ENCODE measurements at places on chromosomes 1 and 21. TPM values are rescaled to one million over a fixed set of nuclear protein-coding genes. Genes with fewer than 3 reads are reported as not detected.
A peak's percentile ranks its signal among the peaks of the same experiment; 100 is the strongest.

Gene CCDC185
- total RNA-seq: not detected

Gene ADGRB2
- total RNA-seq: not detected

Gene TDRD10
- total RNA-seq: not detected

Gene GPR3
- 0.64 TPM for total RNA-seq

Gene RNU1-1
- 1,591 TPM for total RNA-seq

DNA sequence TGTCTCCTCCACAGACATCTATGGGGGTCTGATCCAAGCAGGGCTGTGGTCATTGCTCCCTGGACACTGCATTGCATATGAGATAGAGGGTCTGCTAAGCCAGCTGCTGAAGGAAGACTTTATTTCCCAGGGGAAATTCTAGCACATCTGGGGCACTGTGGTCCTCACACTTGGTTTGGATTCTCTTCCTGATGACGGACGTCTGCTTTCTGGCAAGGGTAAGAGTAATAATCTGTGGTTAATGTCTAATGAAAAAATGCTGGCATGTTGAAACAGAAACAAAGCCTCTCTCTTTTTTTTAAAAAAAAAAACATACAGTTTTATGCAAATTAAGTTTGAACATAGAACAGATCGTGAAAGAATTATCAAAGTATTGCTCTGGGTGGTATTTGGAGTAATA is 553.9 kb downstream of the DPYD start:
- H3K27me3 ChIP-seq: no peaks in the 10 kb centered on the region
- peaks cover 7% of the 10 kb centered on the region for H3K36me3 ChIP-seq
- no peak for DNase-seq
- no peaks in the 10 kb centered on the region for H3K4me1 ChIP-seq
- H3K27ac ChIP-seq: no peak overlapping the region

GRCh38 chr1:115771094-115771846 is 2.8 kb upstream of the CASQ2 start:
- no peaks in the 10 kb centered on the region for H3K36me3 ChIP-seq
- no peak overlapping the region for H3K27ac ChIP-seq
- no peak overlapping the region for H3K4me3 ChIP-seq
- H3K4me1 ChIP-seq: no peaks in the 10 kb centered on the region
- H3K27me3 ChIP-seq: peaks cover 6% of the 10 kb centered on the region

- H3K4me3 ChIP-seq: no peak overlapping the region
- no peaks in the 10 kb centered on the region for H3K36me3 ChIP-seq
- H3K27ac ChIP-seq: no peak overlapping the region
- no peaks in the 10 kb centered on the region for H3K27me3 ChIP-seq
- H3K4me1 ChIP-seq: no peaks in the 10 kb centered on the region
These were observed 125.4 kb downstream of the TBX15 start for GRCh38 chr1:118862755-118863154.

DNA sequence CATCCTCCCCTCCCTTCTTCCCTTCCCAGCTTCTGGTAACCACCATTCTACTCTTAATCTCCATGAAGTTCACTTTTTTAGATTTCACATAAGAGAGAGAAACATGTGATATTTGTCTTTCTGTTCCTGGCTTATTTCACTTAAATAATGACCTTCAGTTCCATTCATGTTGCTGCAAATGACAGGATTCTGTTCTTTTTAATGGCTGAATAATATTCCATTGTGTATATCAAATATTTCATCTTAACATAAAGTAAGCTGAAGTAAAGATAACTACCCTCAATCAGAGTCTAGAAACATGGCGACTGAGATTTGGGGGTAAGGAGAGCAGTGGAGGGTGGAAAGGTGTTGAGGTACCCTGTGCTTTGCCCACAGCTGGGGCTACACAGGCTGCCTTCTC is 68.9 kb downstream of the RHOU start:
- peaks cover 26% of the 10 kb centered on the region for H3K4me1 ChIP-seq
- peak overlapping the region; percentile 19 for H3K27ac ChIP-seq
- H3K4me3 ChIP-seq: no peak overlapping the region

- peaks cover 15% of the 10 kb centered on the region for H3K4me1 ChIP-seq
- peaks cover 7% of the 10 kb centered on the region for H3K27me3 ChIP-seq
- no peak overlapping the region for H3K4me3 ChIP-seq
- no peaks in the 10 kb centered on the region for H3K36me3 ChIP-seq
These were observed 29.6 kb downstream of the TOMM20 start for GRCh38 chr1:235098991-235099390.

DNA sequence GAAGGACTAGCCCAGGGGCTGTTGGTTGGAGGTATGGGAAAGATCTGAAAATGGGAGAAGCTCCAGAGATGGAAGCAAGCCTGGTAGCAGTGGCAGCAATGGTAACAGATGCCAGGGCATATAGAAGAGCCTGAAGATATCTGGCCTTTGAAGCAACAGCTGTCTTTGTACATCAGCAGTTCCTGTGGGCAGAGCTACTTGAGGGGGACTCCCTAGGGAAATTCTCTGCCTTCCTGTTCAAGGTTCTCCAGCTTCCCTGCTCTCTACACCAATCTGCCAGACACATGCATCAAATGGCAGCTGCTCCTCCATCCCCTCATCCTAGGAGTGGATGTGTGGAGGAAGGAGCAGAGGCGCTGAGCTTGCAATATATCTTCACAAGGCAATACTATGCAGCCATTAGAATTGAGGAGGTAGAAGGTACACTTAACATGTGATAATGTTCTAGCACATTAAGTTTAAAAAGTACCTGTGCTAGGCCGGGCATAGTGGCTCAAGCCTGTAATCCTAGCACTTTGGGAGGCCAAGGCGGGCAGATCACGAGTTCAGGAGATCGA is 2.2 kb downstream of the TMEM35B start:
- no peaks in the 10 kb centered on the region for H3K27me3 ChIP-seq
- peak overlapping the region; percentile 27 for H3K4me3 ChIP-seq
- H3K4me1 ChIP-seq: peaks cover 29% of the 10 kb centered on the region

GRCh38 chr1:162873671-162874666 is 13.0 kb upstream of the CCDC190 start:
- no peak overlapping the region for H3K4me3 ChIP-seq
- no peak overlapping the region for H3K27ac ChIP-seq
- H3K27me3 ChIP-seq: peaks cover 63% of the 10 kb centered on the region

- no peak overlapping the region for H3K4me3 ChIP-seq
- no peaks in the 10 kb centered on the region for H3K27me3 ChIP-seq
- no peak for DNase-seq
- no peaks in the 10 kb centered on the region for H3K4me1 ChIP-seq
- no peak overlapping the region for H3K27ac ChIP-seq
These were observed 638.0 kb downstream of the KCNT2 start for GRCh38 chr1:195970209-195970608.

- H3K36me3 ChIP-seq: no peaks in the 10 kb centered on the region
- no peak for DNase-seq
- no peak overlapping the region for H3K4me3 ChIP-seq
- H3K4me1 ChIP-seq: peaks cover 23% of the 10 kb centered on the region
- no peak overlapping the region for H3K27ac ChIP-seq
These were observed 143.0 kb downstream of the RERE start for GRCh38 chr1:8674481-8674880.

DNA sequence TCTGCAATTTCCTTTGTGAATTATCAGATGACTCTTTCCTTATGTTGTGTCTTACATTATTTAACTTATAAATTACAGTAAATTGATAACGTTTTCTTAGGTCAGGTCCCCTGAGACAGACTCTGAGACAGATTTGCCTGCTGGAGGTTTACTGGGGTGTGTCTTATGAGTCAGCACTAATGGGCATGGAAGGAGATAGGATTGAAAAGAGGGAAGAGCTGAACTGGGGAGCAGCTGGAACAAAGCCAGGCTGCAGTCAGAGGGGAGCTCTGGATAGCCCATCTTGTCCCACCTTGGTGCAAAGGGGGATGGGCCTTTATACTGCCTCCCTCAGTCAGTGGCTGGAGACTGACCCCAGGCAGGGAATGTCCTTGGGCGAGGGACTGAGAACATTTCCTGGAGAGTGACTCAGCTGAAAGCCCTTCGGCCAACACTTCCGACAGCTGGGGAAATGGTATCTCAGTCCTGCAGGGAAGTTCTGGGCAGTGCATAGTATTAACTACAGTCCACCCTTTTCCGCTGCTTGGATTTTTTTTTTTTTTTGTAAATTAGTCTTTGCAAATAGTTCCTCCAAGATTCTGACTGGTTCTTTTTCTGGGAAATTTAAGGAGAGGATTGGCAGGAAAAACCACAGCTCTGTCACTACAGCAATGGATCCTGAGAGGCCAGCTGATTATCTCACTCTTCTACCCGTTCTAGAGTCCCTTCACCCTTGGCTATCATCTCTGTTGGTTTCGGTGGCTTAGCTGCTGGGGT is 39.1 kb upstream of the CDC42BPA start:
- H3K27me3 ChIP-seq: peaks cover 16% of the 10 kb centered on the region
- H3K4me1 ChIP-seq: no peaks in the 10 kb centered on the region
- H3K27ac ChIP-seq: no peak overlapping the region
- no peaks in the 10 kb centered on the region for H3K36me3 ChIP-seq
- no peak overlapping the region for H3K4me3 ChIP-seq
- no peak for DNase-seq

DNA sequence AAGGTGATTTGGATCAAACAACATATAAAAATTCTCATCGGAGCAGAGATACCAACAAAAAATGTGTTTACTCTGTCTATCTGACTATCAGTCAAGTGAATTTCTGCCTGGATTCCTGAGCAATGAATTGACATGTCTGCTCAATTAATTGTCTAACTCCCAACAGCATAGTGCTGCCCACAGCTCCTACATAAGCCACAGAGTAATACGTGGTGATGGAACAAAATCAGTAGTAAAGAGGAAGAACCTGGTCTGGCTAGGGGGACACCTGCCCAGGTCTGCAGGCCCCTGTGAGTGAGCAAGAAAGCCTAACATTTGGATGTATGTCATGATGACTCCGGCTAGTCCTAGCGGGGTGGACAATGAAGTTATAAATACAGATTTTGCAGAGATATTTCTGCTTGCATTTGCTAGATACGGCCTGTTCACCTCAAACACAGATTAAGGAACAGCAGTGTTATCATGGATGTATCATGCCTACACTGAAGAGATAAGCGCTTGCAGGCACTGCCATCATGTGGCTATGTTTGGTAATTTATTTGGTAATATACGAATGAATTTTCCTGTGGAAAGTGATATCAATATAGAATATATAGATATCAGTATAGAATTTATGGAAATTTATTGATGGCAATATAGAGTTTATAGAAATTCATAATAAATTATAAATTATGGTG is 69.6 kb upstream of the LRRC8B start:
- no peak overlapping the region for H3K27ac ChIP-seq
- DNase-seq: peak; percentile 72
- peaks cover 28% of the 10 kb centered on the region for H3K27me3 ChIP-seq

DNA sequence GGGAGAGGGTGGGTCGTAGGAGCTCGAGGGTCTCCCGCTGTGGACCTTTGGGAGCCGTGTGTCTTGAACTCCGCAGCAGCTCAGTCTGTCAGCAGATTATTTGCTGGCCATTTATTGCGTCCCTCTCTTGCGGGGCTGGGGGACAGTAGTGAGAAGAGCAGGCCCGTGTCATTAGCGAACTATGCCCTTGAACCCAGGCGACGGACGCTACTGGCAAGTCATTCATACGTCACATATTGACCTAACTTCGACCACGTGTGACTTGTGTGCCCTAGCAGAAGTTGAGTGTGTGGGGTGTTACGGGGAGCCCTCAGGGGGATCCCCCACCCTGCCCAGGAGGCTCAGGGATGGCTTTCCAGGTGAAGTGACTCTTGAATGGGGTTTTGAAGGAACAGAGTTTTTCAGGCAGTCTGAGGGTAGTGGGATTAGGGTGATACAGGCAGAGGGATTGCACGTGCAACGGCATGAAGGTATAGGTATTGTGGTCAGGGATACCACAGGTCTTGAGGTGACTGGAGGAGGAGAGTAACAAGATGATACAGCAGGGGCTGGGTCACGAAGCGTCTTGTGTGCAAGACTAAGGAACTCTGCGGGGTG is 13.0 kb downstream of the RCC1 start:
- H3K36me3 ChIP-seq: peaks cover 7% of the 10 kb centered on the region
- H3K4me1 ChIP-seq: peaks cover 31% of the 10 kb centered on the region
- H3K27ac ChIP-seq: peak overlapping the region; percentile 62
- DNase-seq: peak; percentile 68

GRCh38 chr1:151892190-151892589 is 17.1 kb downstream of the THEM4 start:
- peak overlapping the region; percentile 50 for H3K27ac ChIP-seq
- H3K4me1 ChIP-seq: no peaks in the 10 kb centered on the region
- H3K4me3 ChIP-seq: no peak overlapping the region
- no peak for DNase-seq
- H3K27me3 ChIP-seq: no peaks in the 10 kb centered on the region
- peaks cover 32% of the 10 kb centered on the region for H3K36me3 ChIP-seq

GRCh38 chr1:225917536-225917935 is 6.5 kb downstream of the PYCR2 start:
- no peak overlapping the region for H3K4me3 ChIP-seq

Measured in natural killer cell treated with Interleukin-12 subunit alpha and Interleukin-12 subunit beta and Interleukin-15 and Interleukin-18, amount 100 ng/mL, for 72 hours (primary cell).